ENCODE measurements at places on chromosomes 3 and 15. TPM values are rescaled to one million over a fixed set of nuclear protein-coding genes. Genes with fewer than 3 reads are reported as not detected.

DNA sequence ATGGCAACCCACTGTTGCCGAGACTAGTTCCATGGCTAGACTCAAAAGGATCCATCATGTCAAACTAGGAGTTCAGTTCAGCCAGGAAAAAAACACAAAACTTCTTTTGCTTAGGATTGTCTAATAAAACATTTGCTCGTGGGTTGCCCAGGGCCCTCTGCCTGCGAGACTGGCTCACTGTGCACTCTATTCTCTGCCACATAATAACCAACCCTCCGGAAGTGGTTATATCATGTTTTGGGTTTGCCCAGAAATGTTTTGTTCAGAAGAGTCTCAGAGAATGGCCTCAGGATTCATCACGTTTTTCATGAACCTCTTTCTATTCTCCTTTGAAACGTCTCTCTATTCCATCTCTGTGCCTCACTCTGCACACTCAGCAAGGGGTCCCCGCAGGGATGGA is 216.1 kb downstream of the SV2B start:
- H3K27me3 ChIP-seq = no peaks in the 10 kb centered on the region
- no peaks in the 10 kb centered on the region for H3K36me3 ChIP-seq
- no peak for DNase-seq
- H3K4me1 ChIP-seq = peaks cover 22% of the 10 kb centered on the region

GRCh38 chr15:39365873-39366272 is 215.0 kb upstream of the THBS1 start:
- no peak for DNase-seq
- no peak overlapping the region for H3K4me3 ChIP-seq
- no peaks in the 10 kb centered on the region for H3K36me3 ChIP-seq
- H3K27ac ChIP-seq = no peak overlapping the region

DNA sequence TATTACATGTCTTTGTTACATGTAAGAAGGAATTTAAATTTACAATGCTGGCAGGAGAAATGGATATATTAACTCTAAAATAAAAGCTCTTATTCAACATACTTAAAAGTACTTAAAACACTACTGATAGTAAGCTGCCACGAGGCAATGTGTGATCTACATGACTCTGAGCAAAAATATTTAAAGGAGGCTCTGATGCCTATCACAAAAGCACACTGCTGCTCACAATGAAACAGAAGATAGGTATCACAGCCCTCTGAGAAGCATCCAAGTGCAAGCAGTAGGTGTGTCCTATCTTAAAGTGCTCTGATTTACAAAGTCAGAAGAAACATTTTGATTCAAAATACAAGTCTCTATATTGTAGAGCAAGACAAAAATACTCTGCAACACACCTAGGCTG is 371.2 kb upstream of the WNT5A start:
- H3K4me3 ChIP-seq = no peak overlapping the region
- no peak overlapping the region for H3K27ac ChIP-seq
- H3K36me3 ChIP-seq = no peaks in the 10 kb centered on the region
- DNase-seq = no peak
- no peaks in the 10 kb centered on the region for H3K4me1 ChIP-seq

- H3K27ac ChIP-seq = no peak overlapping the region
- H3K27me3 ChIP-seq = no peaks in the 10 kb centered on the region
- H3K36me3 ChIP-seq = no peaks in the 10 kb centered on the region
- no peaks in the 10 kb centered on the region for H3K4me1 ChIP-seq
- H3K4me3 ChIP-seq = no peak overlapping the region
- peak; percentile 69 for DNase-seq
Observed at GRCh38 chr3:189041482-189042090, 130.2 kb upstream of the TPRG1 start.

DNA sequence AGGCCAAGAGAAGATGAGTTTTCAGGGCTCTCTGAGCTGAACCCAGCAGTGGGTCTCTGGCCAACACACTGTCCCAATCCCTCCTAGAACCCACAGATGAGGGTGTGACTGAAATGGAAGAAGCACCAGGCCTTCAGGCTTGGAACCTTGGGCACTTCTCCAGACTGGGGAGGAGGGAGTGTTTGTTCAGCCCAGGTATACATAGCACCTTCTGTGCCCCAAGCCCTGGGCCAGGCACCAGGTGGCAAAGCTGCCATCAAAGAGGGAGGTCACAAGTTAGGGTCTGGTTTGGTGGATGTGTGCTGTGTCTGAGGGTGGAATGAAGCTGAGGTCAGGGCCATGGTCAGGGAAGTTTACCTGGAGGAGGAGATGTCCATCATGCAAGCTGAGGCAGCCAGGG is 15.8 kb upstream of the RHO start:
- DNase-seq = no peak
- no peak overlapping the region for H3K4me3 ChIP-seq
- H3K27me3 ChIP-seq = no peaks in the 10 kb centered on the region
- H3K4me1 ChIP-seq = peaks cover 8% of the 10 kb centered on the region
- no peaks in the 10 kb centered on the region for H3K36me3 ChIP-seq

DNA sequence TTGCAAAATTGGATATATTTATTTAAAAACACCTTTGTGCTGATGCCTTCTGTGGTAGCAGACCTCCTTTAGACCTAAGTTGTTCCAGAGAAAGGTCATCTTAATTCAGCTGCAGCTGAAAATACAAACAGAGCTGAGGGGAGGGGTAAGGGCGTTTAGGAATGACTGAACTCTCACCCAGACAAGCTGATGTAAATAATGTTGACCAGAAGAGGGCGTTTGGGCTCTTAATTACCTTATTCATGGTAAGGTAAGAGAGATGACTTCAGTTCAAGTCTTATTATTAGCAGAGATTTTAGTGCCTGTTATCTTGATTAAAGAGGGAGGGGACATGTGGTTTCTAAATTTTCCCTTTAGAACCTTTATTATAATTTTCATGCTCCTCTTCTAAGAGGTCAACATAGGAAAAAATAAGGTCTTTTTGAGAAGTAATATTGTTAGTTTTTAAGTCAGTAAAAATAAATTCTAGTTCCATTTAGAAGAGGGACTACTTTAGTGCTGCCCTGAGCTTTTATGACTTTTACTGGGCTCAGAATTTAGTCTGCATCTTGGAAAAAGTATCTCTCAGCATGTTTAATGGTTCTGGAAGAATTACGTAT is 46.3 kb downstream of the GPR171 start:
- no peak overlapping the region for H3K4me3 ChIP-seq
- H3K27ac ChIP-seq = no peak overlapping the region
- H3K4me1 ChIP-seq = no peaks in the 10 kb centered on the region
- no peak for DNase-seq

DNA sequence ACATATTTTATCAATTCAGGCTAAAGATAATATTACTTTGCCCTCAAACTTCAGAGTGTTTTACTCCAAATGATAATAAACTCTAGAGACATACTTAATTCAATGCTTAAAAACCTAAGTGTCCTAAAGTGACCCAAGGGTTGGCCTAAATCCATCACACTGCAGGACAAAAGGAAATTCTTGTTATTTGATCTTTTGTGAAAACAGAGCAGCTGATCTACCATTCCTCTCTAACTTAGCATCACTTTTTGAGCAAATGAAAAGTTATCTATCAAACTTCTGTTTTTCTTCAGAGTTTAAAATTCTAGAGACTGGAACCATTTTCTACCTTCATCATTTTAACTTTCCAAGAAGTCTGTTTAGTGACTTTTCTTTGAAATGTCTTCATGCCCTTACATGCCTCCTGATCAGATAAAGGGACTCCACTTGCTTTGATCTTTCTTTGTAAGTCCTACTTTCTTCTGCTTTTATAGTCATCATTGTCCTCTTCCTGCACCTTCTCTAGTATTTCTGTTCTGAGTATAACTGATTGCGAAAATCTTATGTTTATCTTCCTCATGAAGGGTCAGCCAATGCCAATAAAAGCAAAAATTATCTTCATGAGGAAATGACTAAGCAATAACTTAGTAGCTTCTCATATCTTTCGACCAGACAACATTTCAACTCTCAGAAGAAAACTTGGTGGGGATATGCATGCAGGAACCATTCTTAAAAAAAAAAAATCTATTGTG is 378.7 kb upstream of the TGFBR2 start:
- DNase-seq = no peak
- peaks cover 7% of the 10 kb centered on the region for H3K4me1 ChIP-seq
- peak overlapping the region; percentile 40 for H3K27ac ChIP-seq
- H3K36me3 ChIP-seq = no peaks in the 10 kb centered on the region
- H3K4me3 ChIP-seq = no peak overlapping the region

DNA sequence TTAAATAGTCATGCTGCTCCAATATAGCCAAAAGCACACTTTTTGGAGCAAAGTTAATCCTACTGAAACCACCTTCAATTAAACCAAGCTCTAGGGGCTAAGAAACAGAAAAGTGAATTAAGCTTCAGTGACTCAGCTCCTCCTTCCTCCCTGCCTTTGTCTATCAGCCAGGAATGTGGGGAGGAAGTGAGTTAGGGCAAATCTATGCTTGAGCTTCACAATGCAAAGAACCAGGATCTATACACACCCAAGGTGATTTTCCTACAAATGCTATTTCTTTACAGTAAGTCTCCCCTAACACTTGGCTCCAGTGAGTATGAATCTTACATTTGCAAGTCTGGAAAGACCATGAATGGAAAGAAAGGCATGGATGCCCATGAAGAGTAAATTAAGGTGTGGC is 212.1 kb downstream of the P3H2 start:
- no peak for DNase-seq
- no peak overlapping the region for H3K27ac ChIP-seq
- H3K4me3 ChIP-seq = no peak overlapping the region

DNA sequence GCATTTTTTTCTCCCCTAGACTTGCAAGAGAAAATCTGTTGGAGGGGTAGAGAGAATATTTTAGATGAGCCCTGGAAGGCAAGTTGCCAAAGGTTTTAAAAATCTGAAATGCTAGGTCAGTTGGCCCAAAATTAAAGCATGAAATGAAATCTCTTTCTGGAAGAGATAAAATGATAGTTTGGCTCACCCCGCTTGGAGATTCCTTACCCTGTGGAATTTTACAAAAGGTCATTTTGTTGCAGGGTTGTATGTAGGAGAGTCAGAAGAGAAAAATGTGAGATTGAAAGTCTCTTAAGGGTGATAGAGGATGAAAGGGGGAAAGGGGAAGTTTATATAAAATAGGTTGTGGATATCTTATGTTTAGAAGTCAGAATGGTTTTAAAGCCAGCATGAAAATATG is 277.8 kb downstream of the CD47 start:
- no peak for DNase-seq
- H3K36me3 ChIP-seq = peaks cover 14% of the 10 kb centered on the region
- peak overlapping the region; percentile 55 for H3K27ac ChIP-seq
- no peaks in the 10 kb centered on the region for H3K27me3 ChIP-seq
- no peaks in the 10 kb centered on the region for H3K4me1 ChIP-seq
- no peak overlapping the region for H3K4me3 ChIP-seq

DNA sequence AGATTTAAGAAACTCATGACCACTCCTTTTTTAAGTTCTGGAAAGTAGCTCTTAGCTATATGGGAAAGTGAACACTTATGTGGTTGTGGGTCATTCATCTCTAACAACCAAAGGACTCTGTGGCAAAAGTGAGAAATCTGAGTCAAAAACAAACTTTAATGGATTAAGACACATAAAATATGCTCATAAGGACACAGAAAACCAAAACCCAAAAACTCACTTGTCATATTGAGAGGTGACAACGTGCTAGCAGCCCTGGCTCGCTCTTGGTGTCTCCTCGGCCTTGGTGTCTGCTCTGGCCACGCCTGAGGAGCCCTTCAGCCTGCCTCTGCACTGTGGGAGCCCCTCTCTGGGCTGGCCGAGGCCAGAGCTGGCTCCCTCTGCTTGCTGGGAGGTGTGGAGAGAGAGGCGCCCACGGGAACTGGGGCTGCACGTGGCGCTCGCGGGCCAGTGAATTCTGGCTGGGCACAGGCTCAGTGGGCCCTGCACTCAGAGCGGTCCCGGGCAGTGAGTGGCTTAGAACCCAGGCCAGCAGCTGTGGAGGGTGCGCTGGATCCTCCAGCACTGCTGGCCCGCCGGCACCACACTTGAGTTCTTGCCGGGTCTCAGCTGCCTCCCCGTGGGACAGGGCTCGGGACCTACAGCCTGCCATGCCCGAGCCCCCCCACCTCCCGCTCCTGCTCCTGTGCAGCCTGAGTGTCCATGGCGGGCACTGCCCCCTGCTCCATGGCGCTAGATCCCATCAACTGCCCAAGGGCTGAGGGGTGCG is 30.3 kb upstream of the SKIL start:
- no peaks in the 10 kb centered on the region for H3K36me3 ChIP-seq
- H3K27ac ChIP-seq = no peak overlapping the region
- no peak for DNase-seq
- H3K4me1 ChIP-seq = no peaks in the 10 kb centered on the region

DNA sequence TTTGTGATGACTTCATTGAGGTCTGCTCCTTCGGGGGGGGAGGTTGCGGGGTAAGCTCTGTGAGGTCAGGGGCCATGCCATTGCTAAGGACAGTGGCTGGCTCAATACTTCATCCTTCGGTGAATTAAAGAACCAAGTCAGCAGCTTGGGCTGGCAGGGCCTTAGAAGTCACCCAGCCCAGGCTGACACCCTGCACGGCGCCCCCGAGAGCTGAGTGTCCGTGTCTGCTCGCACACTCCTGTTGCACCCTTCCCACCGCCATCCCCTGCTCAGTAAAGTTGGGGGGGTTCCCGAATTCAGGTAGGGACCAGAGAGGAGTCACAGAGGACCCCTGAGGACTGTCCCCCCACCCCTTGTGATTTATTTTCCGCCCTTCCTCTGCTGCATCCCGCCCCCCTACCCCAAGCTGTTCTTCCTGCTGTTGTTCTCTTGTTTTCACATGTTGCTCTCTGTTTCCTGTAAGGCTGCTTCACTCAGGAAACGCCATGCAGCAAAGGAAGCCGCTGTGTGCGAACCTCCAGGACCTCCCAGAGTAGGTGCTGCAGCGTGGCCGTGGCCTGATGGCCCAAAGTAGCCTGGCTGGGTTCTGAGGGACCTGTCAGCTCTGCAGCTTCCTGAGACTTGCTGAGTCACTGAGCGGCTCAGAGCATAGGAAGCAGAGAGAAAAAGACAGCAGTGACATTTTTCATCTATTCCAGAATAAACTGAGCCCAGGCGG is 14.4 kb downstream of the EFCC1 start:
- H3K27me3 ChIP-seq = no peaks in the 10 kb centered on the region
- H3K4me1 ChIP-seq = peaks cover 57% of the 10 kb centered on the region
- H3K27ac ChIP-seq = peak overlapping the region; percentile 91
- H3K36me3 ChIP-seq = no peaks in the 10 kb centered on the region
- no peak overlapping the region for H3K4me3 ChIP-seq

- DNase-seq = no peak
- H3K4me3 ChIP-seq = no peak overlapping the region
- H3K27me3 ChIP-seq = no peaks in the 10 kb centered on the region
- no peaks in the 10 kb centered on the region for H3K4me1 ChIP-seq
- no peaks in the 10 kb centered on the region for H3K36me3 ChIP-seq
Observed at GRCh38 chr3:7029562-7029961, 168.6 kb downstream of the GRM7 start.

DNA sequence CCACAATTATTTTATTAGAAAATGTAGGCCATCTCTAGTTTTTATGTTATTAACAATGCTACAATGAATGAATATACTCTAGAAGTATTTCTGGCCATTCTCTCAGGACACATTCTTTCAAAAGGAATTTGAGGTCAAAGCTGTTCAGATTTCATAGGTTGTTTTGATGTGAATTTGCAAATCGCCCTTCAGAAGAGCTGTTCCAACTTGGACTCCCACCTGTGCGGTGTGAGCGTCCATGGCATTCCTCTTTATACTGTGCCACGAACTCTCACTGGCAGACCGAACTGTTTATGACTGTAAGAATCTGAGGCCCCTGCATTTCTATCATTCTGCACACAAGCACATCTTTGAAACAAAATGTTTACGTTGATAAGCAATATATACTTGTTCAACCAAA is 18.6 kb upstream of the SLC24A5 start:
- no peak overlapping the region for H3K4me3 ChIP-seq
- no peak for DNase-seq
- H3K36me3 ChIP-seq = no peaks in the 10 kb centered on the region
- no peaks in the 10 kb centered on the region for H3K4me1 ChIP-seq

Gene PRRT3
- total RNA-seq = 1.9 TPM

Gene GABRB3
- 1.1 TPM for total RNA-seq

All from spleen (tissue), 13 donors.